ENCODE measurements at places on chromosomes 3 and 15. TPM values are rescaled to one million over a fixed set of nuclear protein-coding genes. Genes with fewer than 3 reads are reported as not detected.

The OCA2 gene
- 0.10 TPM for total RNA-seq

The MKRN3 gene
- 1.6 TPM for total RNA-seq

The RAD51 gene
- 1.2 TPM for total RNA-seq

The HCN4 gene
- under 0.01 TPM for total RNA-seq

The DUOXA1 gene
- total RNA-seq: 0.31 TPM

The ZDHHC19 gene
- total RNA-seq: not detected

The ESYT3 gene
- total RNA-seq: 0.21 TPM

The ROPN1 gene
- total RNA-seq: not detected

The GALK2 gene
- 14.5 TPM for total RNA-seq

The IL17RB gene
- total RNA-seq: 0.10 TPM

The ALDH1A3 gene
- 0.10 TPM for total RNA-seq

The TRA2B gene
- 496 TPM for total RNA-seq

The PTH1R gene
- not detected for total RNA-seq

The STAC gene
- under 0.01 TPM for total RNA-seq

The THOC7 gene
- 29.1 TPM for total RNA-seq

The LCTL gene
- not detected for total RNA-seq

The ADAMTS17 gene
- total RNA-seq: 7.6 TPM

The CFAP44 gene
- total RNA-seq: 5.8 TPM

The FOXB1 gene
- total RNA-seq: 0.10 TPM

The SLC12A8 gene
- not detected for total RNA-seq

The ISLR2 gene
- not detected for total RNA-seq

The ADAMTSL3 gene
- not detected for total RNA-seq

The SAMMSON gene
- not detected for total RNA-seq

The TNK2 gene
- total RNA-seq: 36.4 TPM

The MAP6D1 gene
- total RNA-seq: 3.8 TPM

The C3orf85 gene
- total RNA-seq: not detected

The RBP2 gene
- total RNA-seq: not detected

The NPAP1 gene
- total RNA-seq: not detected

The PIERCE2 gene
- total RNA-seq: 0.31 TPM
